ENCODE measurements at places on chromosomes 1 and 21.
A peak's percentile ranks its signal among the peaks of the same experiment; 100 is the strongest.

- DNase-seq: no peak
Measured at GRCh38 chr1:158045639-158046038, 52.2 kb downstream of the KIRREL1 start.

- peak; percentile 72 for DNase-seq
Measured at GRCh38 chr1:65309304-65310077, at the start of gene DNAJC6. TSS of gene DNAJC6 (plus strand) at chr1:65309543. CDS start at chr1:65309746, 203 bp downstream.

DNA sequence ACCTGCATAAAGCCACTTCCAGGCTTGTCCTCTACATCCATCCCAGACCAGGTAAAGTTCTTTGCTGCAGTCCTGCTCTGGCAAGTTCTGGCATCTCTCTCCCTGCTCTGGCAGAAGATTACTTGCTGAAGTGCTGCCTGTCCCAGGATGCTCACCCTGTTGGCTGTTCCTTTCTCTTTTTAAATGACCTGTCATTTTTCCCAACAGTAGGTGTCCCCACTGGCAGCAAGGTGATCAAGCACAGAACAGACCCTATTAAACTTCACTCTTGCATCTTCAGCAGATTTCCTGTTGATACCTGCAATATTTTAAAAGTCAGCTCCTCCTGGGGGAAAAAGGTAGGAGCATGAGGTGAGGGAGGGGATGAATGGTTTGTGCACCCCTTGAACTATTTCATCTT is 332.6 kb downstream of the PBX1 start:
- DNase-seq: no peak

DNA sequence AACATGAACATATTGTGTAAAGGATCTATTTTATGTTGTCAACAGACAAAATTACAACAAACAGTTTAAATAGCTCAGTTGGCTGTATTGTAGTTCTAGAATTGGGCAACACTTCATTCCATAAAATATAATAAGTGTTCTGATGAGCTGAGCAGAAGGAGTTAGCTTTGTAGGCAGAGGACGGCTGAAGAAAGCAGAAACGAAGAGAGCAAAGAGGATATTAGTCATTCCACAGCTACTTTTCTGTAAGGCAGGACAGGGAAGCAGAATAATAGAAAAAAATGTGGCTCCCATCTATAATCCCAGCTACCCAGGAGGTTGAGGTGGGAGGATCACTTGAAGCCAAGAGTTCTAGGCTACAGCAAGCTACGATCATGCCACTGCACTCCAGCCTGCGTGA is 20.2 kb upstream of the IVNS1ABP start:
- no peak for DNase-seq

DNA sequence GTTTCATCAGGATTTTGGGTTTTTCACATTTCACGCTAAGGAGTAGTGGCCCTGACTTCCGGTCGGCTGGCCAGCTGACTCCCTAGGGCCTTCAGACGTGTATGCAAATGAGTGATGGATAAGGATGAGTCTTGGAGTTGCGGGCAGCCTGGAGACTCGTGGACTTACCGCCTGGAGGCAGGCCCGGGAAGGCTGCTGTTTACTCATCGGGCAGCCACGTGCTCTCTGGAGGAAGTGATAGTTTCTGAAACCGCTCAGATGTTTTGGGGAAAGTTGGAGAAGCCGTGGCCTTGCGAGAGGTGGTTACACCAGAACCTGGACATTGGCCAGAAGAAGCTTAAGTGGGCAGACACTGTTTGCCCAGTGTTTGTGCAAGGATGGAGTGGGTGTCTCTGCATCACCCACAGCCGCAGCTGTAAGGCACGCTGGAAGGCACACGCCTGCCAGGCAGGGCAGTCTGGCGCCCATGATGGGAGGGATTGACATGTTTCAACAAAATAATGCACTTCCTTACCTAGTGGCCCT is 23.1 kb upstream of the TNFRSF1B start:
- no peak for DNase-seq

GRCh38 chr21:35046263-35046624 is 2.9 kb downstream of the RUNX1 start:
- DNase-seq: no peak

- no peak for DNase-seq
Measured at GRCh38 chr1:179314928-179315327, 21.3 kb downstream of the SOAT1 start.

GRCh38 chr1:98203466-98203865 is 282.6 kb upstream of the DPYD start:
- DNase-seq: no peak

GRCh38 chr1:102084771-102085535 is 88.2 kb upstream of the OLFM3 start:
- DNase-seq: no peak

GRCh38 chr1:218346391-218347204 is 1.5 kb downstream of the TGFB2 start:
- DNase-seq: peak; percentile 3

GRCh38 chr1:25100151-25100833 is 132.0 kb downstream of the SYF2 start:
- DNase-seq: no peak

- DNase-seq: peak; percentile 60
Measured at GRCh38 chr1:15128520-15129313, 24.8 kb upstream of the TMEM51 start.
